Skin of body (tissue), 3 donors: ENCODE measurements at places on chromosomes 5 and 9. TPM values are rescaled to one million over a fixed set of nuclear protein-coding genes. Genes with fewer than 3 reads are reported as not detected.

Gene CDC20B
- total RNA-seq, result not detected

Gene ORM2
- total RNA-seq, result 0.79 TPM

Gene SIGMAR1
- 26.1 TPM for total RNA-seq

Gene SLC6A19
- not detected for total RNA-seq

Gene FAM193B
- total RNA-seq, result 30.8 TPM

Gene GPR151
- not detected for total RNA-seq

Gene PCDHGA6
- 3.6 TPM for total RNA-seq

Gene RFESD
- 6.7 TPM for total RNA-seq

Gene KLHL9
- total RNA-seq, result 33.2 TPM

Gene PDCD1LG2
- 1.5 TPM for total RNA-seq
